Iris pigment epithelial cell (primary cell): ENCODE measurements at places on chromosomes 2 and 18.
A peak's percentile ranks its signal among the peaks of the same experiment; 100 is the strongest.

DNA sequence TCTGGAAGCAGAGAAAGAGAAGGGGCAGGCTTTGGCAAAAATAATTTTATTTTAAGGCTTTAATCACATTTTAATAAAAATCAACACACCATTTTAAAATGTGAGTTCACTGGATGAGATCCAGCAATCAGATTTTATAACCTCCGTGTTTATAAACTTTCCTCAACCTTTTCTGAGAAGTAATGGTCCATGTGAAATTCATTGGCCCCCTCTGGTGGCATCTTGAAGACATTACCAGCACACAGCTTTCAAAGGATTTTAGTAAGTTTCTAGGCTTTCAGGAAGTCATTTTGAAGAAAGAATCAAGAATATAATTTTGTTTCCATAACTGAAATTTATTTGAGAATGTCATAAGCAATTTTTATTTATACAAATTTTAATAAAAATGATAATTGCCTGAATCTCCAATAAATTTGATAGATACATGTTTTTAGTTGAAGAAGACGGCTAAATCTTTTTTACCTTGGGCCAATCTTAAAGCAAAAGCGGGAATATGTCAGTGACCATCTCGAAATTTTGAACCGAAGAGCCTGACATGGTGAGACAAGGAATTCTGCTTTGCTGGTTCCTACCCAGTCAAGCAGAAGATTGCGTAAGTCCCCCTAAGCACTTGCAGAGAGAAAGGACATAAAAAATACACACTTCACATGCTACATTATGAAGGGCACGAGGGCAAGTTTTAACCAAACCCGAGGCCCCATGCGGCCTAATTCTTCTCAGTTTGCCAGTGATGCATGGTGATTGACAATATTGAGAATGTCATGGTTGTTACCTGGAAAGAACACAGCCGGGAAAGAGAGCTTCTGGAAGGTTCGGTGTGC, 128.4 kb upstream of the CBLN2 start:
- DNase-seq, result peak; percentile 37

- no peak for DNase-seq
Measured at GRCh38 chr18:36275561-36275960, 22.0 kb upstream of the FHOD3 start.

GRCh38 chr2:160630801-160631590, 137.4 kb upstream of the RBMS1 start:
- no peak for DNase-seq

DNA sequence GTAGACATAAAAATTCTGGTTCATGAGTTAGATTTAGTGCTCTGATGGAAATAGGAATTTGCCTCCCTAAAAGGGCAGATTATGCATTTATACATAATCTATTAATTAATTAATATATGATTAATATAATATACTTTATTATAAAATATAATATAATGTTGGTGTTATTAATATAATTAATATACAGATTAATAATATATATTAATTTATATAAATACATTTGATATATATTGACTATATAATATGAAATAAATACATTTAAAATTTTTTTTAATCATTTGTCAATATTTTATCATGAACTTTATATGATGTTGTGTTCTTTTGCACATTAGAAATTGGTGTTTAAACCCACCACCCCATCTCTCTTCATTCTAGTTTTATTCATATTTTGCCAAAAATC, 652.1 kb upstream of the ZNF804A start:
- DNase-seq, result no peak

DNA sequence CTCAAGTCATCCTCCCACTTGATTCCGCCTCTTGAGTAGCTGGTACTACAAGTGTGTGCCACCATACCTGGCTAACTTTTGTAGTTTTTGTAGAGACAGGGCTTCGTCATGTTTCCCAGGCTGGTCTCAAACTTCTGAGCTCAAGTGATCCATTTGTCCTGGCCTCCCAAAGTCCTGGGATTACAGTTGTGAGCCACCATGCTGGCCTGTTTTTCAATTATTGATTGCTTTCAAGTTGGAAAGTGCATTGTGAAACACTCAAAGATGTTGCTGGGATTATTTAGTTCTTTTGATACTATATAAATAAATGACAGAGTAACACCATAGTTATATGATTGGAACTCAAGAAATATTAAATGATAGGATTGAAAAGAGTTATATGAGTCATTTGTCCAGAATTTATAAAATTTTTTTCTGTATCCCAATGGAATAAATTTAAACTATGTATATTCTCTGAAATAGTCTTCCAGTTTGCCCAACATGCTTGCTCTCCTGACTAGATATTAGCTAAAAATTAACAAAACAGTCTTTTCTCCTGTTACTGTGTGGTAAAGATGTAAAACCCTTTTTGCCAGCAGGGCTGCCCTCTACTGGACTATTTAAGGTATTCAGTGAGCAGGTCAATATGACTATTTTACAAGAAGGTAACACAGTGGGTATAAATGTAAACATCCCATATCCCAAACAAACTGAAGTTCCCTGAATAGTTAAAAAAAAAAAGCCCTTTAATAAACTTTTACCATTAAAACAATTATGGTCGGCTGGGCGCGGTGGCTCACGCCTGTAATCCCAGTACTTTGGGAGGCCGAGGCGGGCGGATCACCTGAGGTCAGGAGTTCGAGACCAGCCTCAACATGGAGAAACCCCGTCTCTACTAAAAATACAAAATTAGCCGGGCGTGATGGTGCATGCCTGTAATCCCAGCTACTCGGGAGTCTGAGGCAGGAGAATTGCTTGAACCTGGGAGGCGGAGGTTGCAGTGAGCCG, 42.7 kb downstream of the ACSL3 start:
- DNase-seq, result peak; percentile 64

DNA sequence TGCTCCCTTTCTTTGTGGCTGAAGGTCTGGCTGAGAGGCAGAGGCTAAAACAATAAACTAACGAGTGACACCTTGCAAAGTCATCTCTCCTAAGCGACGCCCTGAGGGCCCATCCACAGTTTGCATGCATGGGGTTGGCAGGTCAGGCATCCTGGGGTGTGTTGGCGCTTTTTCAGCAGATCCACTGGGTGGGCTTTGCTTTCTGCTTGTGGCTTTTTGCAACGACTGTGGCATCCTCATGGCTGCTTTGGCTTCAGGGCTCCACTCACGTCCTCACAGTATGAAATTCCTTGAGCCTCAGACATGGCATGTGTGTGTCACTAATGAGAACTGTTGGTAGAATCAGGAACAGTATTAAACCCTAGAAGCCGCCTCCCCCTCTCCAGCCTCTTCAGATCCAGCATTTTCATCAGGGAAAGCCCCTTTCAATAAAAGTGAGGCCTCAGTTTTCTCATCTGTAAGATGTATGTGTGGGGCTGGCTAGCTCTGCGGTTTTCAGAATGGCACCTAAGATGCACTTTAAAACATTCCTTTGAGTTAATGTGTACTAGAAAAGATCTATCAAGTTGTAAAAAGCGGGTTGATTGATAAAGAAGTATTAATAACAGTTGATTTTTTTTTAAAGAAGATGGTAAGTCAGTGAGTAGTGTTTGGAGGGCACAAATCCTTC, 72.5 kb downstream of the SH3BP4 start:
- DNase-seq, result no peak

DNA sequence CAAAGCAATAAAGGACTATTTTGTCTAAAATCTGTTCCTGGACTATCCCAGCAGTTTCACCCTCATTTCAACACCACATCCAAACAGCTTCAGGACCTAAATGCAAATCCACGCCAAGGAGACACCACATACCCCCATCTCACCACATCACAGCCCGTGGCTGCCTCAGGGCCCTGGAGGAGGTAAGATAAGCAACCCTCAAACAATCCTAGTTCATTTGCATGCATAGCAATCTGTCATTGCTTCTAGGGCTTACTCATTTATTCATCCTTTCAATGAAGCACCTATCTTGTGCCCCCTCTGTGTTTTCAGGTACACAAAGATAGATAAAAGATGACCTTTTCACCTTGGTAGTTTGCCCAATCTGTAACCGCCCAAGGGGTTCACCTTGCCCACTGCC, 86.5 kb downstream of the VSNL1 start:
- no peak for DNase-seq

DNA sequence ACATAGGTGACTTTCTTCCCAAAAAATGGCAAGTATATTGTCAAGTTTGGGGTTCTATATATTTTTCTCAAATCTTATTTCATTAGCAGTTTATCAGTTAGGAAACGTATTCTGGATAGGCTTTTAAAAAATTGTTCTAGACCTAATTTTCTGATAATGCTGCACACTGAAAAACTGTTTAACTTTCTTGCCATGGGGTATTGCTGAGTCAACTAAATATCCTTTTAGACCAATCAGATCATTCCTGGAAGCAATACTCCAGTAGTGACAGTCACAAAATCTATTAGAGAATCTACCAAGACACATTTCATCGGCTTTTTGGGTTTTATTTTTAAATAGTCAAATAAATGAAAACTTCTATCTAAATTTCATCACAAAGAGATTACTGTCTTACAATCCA, 440.6 kb downstream of the LRRTM4 start:
- no peak for DNase-seq

- DNase-seq, result no peak
Measured at GRCh38 chr18:76866666-76867065, 44.3 kb downstream of the ZNF236 start.

DNA sequence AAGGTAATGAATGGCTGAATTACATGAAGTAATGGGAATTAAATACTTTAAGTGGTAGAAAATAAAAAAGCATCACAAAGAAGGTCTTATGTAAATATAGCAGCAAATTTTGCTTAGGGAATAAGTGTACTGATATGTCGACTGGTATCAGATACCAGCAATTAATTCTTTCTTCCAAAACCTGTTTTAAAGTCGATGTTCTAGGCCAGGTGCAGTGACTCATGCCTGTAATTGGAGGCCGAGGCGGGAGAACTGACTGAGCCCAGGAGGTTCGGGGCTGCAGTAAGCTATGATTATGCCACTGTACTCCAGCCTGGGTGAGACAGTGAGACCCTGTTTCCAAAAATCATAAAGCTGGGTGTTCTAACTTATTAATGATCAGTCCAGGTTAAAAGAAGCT, 30.3 kb downstream of the SP3 start:
- peak; percentile 16 for DNase-seq

- DNase-seq, result no peak
Measured at GRCh38 chr18:12003894-12004293, 22.6 kb downstream of the IMPA2 start.

DNA sequence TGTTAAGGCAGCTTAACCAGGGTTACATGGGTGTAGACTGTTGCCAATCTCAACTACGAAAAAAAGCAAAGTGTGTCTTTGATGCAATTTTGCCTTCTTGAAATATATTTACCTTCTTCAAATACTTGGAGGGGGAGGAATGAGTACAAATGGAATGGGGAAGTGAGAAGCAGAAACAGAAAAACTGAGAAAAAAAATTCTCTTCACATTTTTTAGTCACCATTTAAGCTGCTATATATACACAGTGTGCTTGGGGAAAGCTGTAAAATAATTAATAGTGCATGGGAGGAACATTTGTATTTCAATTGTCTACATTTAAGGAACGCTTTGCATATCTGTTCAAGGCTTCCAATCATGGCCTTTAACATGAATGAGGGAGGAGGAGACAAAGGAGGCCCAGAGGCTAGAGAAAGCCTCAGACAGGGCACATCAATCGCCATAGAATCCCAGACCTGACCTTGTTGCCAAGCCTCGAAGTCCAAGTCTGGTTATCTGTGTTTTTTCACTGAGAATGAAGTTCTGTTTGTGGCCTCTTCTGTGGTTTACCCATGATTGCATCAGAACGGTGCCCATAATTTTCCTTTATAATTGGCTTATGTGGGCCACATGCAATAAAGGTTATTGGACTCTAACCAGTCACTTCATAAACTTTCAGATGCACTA, 158.6 kb downstream of the PIK3C3 start:
- peak; percentile 45 for DNase-seq

- no peak for DNase-seq
Measured at GRCh38 chr18:54150226-54150625, 74.2 kb downstream of the MBD2 start.

DNA sequence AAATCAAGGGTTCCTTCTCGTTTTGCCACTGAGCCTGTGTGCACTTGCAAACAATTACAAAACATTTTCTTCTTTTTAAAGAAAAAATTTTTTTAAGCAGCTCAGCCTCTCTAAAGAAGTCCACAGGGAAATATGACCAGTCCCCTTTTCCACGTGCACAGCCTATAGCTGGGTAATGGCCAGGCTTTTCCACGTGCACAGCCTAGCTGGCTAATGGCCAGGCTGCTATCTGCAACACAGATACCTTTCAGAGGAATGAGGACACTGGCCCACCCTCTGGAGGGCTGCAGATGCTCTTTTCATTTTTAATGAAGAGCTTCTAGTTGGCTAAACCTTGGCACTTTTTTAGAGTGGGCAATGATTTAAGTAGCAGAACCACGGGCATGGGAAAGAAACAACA, 46.3 kb downstream of the ASB18 start:
- DNase-seq, result no peak

DNA sequence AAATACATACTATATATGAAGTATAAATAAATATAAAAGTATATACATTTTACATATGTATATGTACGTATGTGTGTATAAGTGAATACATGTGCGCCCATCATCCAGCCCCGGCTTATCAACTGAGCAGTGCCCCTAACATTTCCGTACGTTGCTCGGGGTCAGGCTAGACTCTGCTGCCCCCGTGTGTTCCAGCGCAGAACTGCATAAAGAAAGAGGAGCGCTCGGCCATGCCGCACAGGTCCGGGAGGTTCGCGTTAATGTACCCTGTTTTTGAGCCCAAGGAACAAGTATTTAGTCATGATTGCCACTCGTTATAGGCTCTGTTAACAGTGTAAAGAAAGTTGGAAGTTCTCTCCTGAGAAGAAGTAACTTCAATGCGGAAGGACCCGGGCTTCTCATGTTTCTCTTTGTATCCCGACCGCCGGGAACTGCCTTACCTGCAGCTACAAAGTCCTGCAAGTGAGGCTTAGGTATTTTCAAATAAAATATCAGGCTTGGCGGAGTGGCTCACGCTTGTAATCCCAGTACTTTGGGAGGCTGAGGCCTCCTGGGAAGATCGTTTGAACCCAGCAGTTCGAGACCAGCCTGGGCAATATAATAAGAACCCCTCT, 55.7 kb downstream of the CD8B2 start:
- peak; percentile 31 for DNase-seq

DNA sequence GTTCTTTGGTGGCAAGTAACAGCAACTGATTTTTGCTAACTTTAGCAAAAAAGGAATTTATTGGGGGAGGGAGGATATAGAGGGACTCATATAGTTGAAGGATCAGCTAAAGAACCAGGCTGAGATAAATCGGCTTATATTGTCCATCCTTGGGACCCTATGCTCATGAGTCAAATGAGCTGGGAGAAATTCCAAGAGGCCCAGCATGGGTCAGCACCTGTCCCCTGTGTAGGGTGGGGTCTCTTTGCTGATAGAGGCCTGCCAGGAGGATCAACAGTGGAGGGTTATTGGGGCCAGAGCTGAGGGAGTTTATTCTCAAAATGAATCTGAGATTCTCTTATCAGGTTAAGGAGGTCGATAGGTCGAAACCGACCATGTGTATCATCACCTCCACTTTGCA, 97.2 kb downstream of the VAPA start:
- no peak for DNase-seq

GRCh38 chr2:222982909-222983265, 69.1 kb upstream of the KCNE4 start:
- DNase-seq, result no peak

DNA sequence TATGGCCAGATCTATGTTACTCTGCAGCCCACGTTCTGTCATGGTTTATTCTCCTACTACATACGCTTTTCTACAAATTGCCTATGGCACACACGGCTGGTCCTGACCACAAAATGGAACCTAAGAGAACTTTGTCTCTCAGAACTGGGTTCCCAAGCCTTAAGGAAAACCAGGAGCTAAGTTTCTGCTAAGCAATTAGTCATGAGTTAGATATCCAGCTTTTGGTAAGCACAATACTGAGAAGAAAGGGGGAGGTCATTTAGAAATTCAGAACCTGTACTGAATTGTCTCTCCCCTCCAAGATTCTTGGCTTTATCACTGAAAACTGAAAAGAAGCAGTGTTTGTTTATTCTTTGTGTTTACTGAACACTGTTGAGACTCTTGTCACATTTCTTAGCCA, 283.5 kb upstream of the TANK start:
- DNase-seq, result peak; percentile 33
